Hypothalamus (tissue), 51 donors: ENCODE measurements at places on chromosomes 7 and 10.

GRCh38 chr10:3935141-3935540 lies 150.1 kb upstream of the KLF6 start:
- DNase-seq: no peak

- DNase-seq: no peak
Observed at GRCh38 chr7:141693082-141693481, 8.9 kb downstream of the DENND11 start.

DNA sequence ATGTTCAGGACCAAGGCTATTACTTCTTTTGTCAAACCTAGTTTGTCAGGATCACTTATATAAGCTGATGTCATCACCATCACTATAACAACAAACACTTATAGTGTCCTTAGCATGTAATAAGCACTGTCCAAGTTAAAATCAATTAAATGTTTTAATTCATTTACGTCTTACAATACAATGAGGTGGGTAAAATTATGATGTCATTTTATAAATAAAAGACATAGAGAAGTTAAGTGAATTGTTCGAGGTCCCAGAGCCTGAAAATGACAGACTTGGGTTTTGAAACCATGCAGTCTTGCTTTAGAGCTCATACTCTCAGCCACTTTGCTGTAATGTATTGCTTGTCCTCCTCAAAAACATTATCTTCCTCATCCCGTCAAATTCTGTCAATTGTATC lies 48.3 kb downstream of the SLC13A1 start:
- no peak for DNase-seq

DNA sequence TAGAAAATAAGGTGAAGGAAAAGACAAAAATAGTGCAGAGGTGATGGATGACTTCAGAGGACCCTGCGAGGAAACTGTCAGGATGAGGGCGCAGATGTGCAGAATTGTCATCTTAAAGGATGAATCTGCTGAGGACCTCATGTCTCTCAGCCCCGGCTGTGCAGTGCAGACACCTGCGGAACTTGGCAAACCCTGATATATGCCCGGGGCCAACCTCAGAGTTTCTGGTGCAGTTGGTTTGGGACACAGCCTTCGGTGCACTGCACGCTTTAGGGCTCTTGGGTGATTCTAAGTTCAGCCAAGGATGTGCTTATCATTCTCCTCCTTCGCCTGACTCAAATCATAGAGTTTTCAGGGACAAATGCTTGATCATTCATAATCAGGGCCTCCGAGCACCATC lies 310.1 kb downstream of the TCERG1L start:
- DNase-seq: no peak

- DNase-seq: peak; percentile 60
Observed at GRCh38 chr10:84256510-84257342, 11.9 kb downstream of the RGR start.

DNA sequence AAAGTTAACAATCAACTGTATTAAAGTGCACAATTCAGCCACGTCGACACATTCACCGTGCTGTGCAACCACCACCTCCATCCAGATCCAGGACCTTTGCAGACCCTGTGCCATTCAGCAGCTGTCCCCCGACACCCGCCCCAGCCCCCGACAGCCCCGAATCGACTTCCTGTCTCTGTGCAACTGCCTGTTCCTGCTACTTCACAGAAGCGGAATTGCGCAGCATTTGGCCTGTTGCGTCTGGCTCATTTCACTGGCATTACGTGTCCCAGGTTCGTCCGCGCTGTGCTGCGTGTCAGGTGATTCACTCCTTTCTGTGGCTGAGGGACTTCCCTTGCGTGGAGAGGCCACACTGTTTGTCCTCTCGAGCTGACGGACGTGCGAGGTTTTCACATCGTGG lies 33.2 kb upstream of the DNAAF5 start:
- DNase-seq: no peak

- peak; percentile 51 for DNase-seq
Observed at GRCh38 chr10:118209215-118209614, 132.9 kb downstream of the FAM204A start.

DNA sequence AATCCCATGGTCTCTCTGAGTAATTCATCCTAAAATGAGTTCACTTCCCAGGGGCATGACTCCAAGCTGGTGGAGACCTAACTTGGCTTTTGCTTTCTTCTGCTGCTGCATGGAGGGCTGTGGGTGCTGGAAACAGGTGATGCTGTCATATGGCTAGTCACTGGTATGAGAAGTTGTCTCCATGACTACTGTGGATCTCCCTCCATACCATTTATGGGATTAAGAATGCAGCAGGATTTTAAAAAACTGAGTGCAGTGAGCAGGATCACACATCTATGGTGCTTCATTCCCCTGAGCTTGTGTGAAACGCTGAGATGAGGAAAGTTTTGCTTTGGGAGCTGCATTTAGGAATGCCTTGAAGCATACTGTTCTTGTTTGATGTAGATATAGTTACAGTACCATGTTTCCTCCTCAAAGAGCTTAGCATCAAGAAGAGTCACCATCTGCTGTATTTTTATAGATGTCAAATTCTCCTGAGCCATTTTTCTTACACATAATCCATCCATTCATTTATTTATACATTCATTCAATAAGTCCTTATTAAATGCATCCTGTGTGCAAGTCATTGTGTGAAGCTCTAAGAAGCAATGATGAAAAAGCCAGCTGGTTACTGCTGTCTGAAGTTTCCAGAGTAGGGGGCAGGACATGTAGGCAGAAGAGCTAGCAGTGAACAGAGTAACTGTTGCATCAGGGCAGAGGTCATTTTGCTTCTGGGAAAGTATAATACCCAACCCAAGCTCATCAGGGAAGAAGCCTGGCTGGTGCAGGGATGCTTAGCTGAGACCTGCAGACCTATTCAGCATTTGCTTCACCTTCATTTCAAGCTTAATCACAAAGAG lies 534.8 kb downstream of the AUTS2 start:
- DNase-seq: no peak

- no peak for DNase-seq
Observed at GRCh38 chr7:102122026-102122425, 164.6 kb upstream of the SH2B2 start.

DNA sequence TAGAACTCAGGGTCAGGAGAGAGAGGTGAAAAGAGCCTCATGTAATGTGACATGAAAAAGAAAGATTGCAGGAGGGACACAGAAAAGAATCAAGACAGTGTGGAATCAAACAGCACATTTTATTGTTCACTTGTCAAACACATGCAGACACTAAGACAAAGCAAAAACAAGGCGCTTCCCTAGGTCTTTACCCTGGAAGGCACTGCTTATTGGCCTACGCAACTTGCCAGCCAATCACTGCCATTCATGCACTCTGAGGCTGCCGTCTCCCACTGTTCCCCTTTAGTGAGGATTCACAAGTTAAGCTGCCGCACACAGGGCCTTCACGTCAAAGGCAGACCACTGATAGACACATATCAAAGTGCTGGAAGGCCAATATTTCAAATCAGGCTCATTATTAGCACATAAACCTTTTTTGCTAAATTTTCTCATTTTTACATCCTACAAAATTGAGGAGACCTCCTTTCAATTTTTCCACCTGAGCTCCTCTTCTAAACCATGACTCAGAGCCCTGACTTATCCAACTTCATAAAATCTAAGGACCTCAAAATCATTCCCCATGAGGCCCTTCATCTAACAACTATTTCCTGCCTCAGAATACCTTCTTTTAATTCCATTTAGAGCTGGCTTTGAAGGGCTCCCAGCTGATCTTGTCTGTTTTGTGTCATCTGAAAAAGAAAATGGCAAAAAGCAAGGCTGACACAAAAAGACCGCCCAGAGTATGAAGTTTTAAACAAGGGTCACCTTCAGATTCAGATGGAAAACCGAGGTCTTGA lies 149.4 kb downstream of the CHCHD3 start:
- DNase-seq: no peak

DNA sequence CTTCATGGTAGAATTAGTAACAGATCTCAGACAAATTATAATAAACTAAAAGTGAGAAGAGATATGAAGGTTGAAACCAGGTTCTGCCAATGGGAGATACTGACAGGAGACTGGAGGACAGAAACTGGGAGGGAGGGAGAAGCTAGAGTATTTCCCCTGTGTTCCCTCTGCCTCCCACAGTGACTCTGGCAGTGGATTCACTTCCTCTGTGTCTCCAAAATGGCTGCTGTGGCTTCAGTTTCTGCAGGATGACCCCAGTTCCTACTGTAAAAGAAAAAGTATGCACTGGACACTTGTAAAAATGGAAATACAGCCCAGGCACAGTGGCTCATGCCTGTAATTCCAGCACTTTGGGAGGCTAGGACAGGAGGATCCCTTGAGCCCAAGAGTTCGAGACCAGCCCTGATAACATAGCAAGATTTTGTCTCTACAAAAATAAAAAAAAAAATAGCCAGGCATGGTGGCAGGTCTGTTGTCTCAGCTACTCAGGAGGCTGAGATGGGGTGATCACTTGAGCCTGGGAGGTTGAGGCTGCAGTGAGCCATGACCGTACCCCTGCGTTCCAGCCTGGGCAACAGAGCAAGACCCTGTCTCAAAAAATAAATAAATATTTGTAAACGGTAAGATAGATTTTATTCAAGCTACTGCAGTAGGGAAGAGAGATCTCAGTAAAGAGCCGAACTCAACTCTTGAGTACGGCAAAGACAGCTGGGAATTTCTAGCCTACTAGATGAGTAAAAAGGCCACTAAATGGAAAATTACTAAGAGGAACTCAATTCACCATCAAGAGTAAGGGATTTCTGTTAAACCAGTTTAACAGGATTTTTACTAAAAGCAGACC lies 156.6 kb upstream of the TRIM24 start:
- DNase-seq: no peak

DNA sequence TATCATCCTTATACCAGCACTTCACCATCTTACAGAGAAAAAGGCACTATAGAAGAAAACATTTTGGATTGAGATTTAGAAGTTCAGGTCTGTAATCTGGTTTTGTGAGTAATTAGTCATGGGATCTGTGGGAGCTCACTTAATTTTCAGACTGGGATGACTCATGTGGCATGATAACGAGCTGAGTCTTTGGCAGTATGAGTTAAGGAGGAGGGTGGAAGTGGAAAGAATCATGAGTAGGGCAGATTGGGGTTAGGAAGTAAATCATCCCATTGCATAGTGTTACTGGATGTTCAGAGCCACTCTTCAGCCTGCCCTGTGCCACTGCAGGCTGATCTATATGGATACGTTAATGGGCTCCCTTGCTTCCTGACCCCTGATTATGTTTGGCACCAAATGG lies 64.9 kb downstream of the ZNF92 start:
- no peak for DNase-seq

DNA sequence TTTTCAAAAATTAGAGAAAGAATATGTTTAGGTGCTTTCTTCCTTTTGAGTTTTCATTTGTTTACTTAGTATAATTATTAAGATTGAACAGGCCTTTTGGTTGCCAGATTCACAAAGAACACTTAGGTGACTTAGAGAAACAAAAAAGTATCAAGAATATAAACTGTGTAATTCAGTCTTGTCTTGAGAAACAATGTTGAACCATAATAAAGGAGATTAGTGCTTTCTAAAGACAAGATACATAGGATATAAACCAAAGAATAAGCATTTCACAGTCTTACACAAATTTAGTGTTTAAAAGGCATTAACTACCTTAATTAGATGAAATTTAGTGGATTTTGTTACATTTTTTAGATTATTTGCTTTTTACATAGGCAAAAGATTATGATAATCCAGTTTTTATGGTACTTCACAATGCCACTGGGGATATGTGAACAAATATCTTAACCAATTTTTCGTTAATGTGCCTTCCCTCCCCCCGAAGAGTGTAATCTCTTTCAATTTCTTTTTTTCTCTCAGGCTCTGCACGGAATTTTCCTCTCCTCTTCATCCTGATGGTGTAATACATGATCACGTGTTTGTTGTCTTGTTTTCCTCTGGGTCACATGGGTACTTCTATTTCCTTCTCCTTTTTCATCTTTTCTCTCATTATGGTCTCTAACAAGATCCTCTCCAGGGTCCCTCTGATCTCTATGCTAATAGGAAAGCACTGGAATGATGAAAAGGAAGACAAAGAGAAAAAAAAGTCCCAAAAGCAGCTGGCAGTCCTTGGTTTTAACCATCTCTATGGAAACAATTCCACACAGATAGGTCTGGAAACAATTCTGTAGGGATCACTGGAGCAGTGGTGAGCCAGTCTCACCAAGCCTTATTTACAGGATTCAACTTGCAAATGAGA lies 3.7 kb upstream of the HNRNPH3 start:
- DNase-seq: no peak

DNA sequence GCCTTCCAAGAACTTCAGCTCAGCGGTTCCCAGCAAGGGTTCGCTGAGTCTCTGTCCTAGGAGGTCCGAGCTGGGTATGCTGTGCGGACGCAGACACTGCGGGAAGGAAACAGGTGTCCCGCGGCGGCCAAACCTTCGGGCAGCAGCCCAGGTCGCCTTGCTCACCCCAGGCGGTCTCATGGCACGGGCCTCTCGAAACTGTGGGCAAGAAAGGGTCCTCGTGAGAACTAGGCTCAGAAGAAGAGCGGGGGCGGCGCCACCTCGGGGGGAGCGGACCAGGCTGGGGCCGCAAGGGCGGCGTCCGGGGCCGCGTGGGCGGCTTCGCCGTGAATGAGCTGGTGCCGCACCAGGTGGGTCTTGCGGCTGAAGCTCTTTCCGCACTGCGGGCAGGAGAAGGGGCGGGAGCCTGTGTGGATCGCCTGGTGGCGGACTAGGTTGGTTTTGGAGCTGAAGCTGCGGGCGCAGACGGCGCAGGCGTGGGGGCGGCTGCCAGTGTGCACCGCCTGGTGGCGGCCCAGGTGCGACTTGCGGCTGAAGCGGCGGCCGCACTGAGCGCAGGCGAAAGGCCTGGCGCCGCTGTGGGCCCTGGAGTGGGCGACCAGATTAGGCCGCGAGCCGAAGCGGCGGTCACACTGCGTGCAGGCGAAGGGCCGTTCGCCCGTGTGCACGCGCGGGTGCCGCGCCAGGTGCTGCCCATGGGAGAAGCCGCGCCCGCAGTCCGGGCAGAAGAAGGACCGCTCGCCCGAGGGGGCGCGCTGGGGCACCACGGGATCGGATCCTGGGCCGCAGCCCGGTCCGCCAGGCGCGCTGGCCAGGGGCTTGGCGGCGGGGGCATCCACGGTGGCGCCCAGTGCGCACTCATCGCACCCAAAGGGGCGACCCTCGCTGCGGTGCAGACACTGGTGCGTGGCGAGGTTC lies 8.6 kb downstream of the ZNF467 start:
- no peak for DNase-seq

- DNase-seq: no peak
Observed at GRCh38 chr7:115851291-115851690, 179.3 kb downstream of the TFEC start.

GRCh38 chr10:97037365-97038361 lies 148.1 kb downstream of the SLIT1 start:
- DNase-seq: peak; percentile 49

DNA sequence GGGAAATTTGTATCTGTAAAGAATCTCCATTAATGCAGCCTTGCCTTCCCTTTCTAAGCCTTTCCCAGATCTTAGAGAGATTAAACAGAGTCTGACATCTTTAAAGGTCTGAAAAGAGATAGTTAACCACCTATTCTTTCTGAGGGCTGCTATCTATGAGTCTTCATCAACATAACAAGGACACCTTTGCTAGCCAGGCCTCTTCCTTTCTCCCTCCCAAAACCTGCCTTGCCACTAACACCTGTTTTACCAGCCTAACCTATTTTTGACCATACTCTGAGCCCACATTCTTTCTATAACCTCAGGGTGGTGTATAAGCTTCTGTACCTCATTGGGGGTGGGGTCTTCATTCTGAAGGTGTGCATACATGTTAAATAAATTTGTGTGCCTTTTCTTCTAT lies 217.1 kb downstream of the IPMK start:
- DNase-seq: no peak
